ENCODE measurements at places on chromosomes 4 and X.

- DNase-seq: no peak
Measured at GRCh38 chr4:112647785-112648184, 10.8 kb downstream of the LARP7 start.

DNA sequence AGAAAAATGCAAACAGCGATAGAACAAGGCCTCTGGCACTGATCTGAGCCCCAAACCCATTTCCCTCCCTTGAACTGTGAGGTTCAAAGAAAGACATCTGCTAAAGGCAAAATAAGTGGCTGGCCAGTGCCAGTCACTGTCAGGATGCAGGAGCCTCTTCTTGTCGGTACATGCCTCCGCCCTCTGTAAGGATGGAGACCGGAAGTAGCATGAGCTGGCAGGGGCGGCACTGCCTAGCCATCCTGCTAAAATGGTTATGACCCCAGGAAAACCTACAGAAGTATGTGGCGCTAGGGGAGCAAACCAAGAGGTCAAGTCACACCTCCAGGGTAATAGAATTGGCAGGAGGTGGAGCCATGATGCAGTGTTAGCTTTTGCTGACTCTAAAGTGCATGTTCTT, 180.3 kb downstream of the DCLK2 start:
- no peak for DNase-seq

- DNase-seq: no peak
Measured at GRCh38 chrX:10854594-10854993, 234.2 kb upstream of the MID1 start.

DNA sequence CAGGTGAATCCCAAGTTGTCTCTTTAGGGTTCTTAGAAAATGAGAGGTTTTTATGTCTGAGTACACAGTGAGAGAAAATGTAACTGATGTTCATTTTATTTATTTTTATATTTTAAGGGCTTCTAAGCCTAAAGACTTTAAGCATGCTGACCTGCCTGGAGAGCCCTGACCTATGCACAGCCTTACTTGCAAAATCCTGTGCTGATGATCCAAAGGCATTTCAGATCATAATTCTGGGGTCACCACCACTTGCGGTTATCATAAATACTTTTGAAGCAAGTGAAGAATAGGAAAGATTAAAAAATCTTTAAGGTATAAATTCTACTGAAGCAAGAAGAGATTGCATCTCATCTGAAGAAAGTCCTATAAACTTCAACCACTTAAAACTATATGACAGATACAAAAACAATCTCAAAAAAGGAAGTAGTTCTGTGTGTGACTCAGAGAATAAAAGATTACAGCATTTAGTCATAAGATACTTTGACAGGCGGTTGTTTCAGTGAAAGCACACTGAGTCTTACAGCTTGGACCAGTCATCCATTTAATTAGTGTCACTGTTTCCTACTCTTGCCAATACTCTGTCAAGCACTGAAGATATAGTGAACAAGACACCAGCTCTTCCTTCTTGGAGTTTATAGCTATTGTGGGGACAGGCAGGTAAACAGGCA, 245.2 kb upstream of the DIPK2B start:
- no peak for DNase-seq

GRCh38 chr4:94691552-94691951, 66.2 kb upstream of the BMPR1B start:
- no peak for DNase-seq

- DNase-seq: no peak
Measured at GRCh38 chr4:122963216-122963615, 40.8 kb upstream of the NUDT6 start.

DNA sequence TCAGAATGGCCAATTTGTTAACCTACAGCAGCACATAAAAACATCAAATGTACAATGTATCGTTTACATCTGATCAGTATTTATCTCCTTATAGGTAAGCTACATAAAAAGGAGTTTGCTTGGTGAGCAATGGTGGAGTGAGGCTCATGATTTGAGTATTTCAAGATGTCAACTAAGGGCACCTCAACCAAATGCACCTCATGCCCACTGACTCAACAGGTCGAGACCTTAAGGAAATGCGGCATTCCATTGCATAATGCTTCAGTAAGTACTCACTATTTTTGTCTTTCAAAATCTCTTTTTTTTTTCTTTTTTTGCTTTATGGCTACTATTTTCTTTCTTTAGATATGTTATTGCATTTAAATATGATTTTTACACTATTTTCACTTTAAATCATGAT, 181.0 kb upstream of the TLL1 start:
- DNase-seq: no peak

DNA sequence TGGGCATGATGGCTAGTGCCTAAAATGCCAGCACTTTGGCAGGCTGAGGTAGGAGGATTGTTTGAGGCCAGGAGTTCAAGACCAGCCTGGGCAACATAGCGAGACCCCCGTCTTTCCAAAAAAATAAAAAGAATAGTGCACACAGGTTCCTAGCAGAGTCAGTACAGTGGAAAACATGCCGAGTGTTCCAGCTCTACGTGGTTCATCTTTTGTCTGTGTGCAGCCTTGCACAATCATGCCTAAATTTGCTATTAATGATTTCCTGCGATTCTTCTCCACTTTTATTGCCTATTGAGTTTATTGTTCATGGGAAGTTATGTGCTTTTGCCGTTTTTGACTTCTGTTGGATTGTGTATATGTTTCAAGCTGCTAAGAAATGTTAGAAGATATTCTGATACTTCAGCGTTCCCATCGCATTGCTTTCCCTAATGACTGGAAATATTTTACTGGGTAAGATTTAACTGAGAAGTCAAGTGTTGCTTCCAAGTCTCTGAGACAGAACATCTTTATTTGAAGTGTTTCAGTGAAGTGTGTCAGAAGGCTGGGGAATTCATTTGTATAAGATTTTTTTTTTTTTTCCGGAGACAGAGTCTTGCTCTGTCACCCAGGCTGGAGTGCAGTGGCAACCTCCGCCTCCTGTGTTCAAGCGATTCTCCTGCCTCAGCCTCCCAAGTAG, 11.3 kb downstream of the DOCK11 start:
- no peak for DNase-seq

DNA sequence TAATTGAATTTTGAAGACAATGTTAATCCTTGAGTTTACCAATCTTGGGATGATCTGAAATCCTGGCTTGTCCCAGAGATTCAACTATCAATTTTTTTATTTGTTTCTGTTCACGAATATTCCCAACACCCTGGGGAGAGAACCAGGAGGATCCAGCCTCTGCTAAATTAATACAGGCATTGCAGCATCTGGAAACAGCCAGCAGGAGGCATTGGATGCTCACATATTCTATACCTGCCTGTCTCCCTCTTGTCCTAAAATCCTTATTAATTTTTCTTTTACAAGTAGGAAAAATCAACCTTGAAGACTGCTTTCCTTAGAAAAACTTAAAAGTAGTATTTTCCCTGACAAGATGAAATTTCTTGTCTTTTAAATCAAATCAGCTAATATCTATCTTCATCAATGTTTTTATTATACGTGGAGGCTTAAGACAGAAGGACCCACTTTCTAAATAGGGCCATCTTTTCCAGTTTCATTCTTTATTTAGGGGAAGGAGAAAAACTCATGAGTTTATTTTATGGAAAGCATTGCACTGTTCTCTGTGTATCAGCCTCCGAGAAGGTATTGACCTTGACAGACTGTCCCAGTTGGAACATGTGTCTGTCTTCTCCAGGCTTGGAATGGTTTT, 102.4 kb downstream of the CLNK start:
- DNase-seq: peak; percentile 23
